ENCODE measurements at places on chromosomes 3 and 15.

DNA sequence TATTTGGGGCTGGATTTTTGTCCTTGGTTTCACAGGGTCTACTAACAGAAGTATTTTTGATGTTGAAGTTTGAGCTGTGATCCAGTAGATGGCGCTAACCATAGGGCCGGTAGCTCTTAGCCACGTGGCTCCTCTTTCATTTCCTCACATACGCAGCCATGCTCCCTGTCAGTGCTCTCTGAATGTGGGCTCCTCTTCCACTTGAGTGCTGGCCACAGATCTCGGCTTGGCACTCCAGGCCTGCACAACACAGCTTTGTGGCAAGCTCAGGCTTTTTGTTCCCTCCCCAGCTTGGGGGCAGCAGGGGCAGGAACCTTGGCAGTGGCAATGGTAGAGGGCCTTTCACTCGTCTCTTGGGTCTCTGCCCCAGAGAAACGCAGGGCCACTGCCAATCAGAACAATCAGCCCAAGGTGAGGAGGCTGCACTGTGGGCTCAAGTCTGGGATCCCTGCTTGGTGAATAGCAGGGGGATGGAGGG is 18.6 kb upstream of the DNAAF4 start:
- DNase-seq = no peak

GRCh38 chr3:100040451-100041225 is 73.7 kb downstream of the FILIP1L start:
- no peak for DNase-seq

DNA sequence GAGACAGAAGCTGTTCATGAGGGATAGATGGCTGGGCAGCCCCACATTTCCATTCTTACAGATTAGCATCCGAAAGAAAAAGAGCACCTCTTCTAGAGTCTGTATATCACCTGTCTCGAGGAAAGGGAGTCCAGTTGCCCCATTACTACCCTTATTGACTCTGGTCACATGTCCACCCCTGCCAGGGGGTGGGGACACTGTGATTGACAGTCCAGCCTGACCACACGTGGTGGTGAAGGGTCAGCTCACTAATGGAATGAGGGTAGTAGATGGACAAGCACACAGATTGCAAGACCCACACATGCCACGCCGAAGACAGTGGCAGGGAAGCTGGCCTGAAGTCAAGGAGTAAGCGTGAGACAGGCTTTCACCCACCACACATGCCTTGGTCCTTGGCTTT is 45.8 kb downstream of the PXYLP1 start:
- DNase-seq = no peak

DNA sequence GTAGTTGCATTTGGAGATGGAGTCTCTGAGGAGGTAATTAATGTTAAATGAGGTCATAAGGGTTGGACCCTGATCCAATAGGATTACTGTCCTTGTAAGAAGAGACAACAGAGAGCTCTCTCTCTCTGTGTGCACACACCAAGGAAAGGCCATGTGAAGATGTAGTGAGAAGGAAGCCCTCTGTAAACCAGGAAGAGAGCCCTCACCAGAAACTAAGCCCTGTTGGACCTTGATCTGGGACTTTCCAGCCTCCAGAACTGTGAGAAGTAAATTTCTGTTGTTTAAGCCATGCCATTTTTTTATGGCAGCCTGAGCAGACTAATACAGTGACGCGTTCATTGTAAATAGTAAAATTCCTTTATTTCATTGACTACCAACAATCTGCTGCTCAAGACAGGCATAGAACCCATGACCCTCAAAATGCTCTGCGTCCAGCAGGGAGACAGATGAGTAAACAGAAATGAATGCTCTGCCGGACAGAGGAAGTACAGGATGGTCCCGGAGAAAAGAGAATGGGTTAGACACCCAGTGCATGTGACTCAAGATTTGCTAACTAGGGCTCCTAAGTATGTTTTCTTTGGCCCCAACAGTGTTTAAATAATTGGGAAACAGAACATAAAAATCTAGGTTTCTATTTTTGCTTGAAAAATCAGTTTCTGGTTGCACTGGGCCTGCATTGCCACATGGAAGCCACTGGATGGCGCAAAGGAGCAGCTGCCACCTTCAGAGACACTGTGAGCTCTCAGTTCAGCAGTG is 37.9 kb upstream of the TNFAIP8L3 start:
- no peak for DNase-seq

GRCh38 chr3:62277986-62278385 is 95.4 kb downstream of the FEZF2 start:
- DNase-seq = no peak

- DNase-seq = no peak
These were observed 151.6 kb upstream of the MEF2A start for GRCh38 chr15:99413955-99414754.

Data from activated CD8-positive, alpha-beta memory T cell treated with anti-CD3 and anti-CD28 coated beads for 1 hour (primary cell).